ENCODE measurements at places on chromosomes 7 and 10.

DNA sequence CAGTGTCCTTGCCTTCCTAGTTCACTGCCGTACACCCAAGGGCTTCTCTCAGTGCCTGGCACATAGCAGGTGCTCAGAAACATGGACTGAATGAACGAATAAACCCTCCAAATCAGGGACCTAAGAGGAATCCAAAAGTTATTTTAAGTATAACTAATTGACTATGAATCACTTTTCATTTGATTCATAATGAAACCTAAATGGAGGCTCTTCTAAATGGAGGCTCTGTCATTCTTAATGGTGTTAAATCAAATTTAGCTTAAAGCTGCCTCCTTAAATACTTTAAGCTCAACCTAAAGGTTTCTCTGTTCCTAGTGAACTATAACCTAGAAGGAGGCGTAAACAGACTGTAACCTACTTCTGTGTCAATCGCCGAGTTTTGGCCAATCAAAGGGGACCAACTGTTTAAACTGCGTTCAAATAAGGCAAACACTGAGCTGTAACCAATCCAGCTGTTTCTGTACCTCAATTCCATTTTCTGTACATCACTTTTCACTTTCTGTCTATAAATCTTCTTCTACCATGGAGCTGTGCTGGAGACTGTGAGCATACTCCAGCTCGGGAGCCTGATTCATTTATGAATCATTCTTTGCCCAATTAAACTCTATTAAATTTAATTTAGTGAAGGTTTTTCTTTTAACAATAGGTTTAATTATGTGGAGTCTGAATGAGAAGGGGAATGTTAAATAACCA is 11.0 kb downstream of the PYROXD2 start:
- DNase-seq = no peak

GRCh38 chr7:158396301-158396905 is 191.2 kb downstream of the PTPRN2 start:
- DNase-seq = no peak

GRCh38 chr7:112134039-112134438 is 72.2 kb downstream of the DOCK4 start:
- no peak for DNase-seq

GRCh38 chr10:107284187-107284586 is 119.7 kb upstream of the SORCS1 start:
- no peak for DNase-seq

GRCh38 chr10:80177781-80178636 is 27.3 kb downstream of the ANXA11 start:
- DNase-seq = no peak

GRCh38 chr10:52961323-52961722 is 188.7 kb upstream of the MBL2 start:
- no peak for DNase-seq

- DNase-seq = no peak
Measured at GRCh38 chr7:104106108-104106905, 101.5 kb downstream of the ORC5 start.

GRCh38 chr10:86703176-86703575 is 34.9 kb downstream of the LDB3 start:
- no peak for DNase-seq

- no peak for DNase-seq
Measured at GRCh38 chr10:85993140-85993539, 373.5 kb downstream of the GRID1 start.

- no peak for DNase-seq
Measured at GRCh38 chr7:106795877-106796231, 69.2 kb upstream of the PIK3CG start.

DNA sequence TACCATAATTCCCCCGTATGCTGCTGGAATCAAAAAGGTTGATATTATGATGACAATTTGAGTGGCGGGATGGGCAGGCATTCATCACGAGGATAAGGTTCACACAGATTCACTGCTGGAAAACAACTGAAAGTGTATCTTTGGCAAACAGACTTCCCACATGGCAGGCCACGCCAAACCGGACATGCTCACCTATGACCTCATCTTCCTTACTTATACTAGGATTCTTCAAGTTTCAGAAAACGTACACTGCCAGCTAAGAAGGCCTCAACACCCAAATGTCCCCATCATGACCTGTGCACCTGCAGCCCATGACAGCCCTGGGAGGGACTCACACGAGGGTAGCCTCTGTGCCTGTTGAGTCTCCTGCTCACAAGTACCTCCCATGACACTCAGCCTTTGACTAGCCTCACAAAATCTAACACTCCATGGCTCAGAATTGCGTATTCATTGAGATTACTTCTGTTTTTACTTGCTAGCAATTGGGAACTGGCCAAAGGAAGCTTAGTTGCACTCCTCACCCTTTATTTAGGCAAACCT is 259.0 kb upstream of the GHITM start:
- DNase-seq = no peak

- DNase-seq = no peak
Measured at GRCh38 chr7:135980665-135981180, 3.6 kb upstream of the MTPN start.

DNA sequence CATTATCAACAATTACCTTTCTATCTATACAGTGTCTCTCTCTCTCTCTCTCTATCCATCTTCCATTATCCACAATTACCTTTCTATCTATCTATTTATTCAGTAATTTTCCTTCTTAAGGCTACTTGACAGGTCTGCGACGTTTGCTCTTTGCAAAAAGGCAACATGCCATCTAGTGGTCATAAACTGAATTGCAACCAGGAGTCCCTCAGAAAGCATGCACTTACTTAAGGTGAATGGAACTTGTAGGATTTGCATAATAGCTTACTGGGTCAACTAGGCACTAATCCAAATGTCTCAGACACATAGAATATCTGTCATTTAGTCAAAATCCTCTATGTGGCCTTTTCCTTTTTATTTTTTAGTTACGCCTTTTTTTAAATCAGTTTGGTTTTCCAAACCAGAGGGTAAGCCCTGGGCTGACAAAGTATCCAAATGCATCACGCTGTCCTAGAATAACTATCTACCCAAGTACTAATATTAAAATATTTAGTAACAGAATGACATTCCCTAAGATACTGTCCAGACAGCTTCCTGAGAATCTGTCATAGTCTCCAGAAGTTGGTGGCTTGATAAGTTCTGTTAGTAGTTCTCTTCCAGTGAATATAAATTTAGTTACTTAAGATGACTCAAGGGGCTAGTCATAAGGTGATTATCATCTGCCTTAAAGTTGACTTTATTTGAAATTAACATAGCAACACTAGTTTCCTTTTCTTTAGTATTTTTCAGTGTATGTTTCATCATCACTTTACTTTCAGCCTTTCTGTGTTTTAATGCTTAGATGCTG is 208.3 kb downstream of the PPP1R3A start:
- DNase-seq = peak; percentile 75

DNA sequence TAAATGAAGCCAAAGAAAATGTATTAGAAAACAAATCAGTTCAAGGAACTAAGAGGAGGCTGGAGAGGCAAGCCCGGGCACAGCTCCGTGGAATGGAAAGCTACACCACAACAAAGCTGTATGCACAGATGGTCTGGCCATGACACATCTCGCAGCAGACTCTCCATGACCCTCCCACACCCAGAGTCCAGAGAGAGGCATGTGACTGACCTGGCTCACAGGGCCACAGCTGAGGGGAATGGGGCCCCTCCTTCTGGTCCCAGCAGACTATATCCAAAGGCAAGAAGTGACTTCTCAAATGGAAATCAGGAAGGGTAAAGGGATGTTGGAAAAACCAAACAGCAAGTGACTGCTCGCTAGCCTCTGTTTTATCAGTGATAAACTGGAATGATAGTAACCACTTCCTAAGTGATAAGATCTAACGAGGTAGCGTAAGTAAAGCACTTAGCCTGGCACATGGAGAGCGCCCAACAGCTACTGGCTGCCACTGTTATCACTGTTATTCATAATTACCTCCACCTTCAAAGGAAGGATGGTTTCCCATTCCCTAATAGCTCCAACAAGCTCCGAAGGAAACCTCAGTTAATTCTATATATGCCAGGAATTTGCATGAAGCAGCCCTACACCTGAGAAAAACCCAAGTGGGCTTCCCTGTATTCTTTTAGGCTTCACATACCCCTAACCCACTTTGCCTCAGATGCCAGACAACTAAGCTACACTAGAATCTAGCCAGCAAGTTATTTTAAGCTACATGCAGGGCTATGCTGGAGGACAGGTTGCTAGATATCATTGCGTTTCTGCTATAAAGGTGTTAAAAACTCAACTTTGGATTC is 8.4 kb downstream of the OSBPL3 start:
- no peak for DNase-seq

GRCh38 chr7:68203251-68203650 is 1206.6 kb downstream of the TYW1 start:
- no peak for DNase-seq

DNA sequence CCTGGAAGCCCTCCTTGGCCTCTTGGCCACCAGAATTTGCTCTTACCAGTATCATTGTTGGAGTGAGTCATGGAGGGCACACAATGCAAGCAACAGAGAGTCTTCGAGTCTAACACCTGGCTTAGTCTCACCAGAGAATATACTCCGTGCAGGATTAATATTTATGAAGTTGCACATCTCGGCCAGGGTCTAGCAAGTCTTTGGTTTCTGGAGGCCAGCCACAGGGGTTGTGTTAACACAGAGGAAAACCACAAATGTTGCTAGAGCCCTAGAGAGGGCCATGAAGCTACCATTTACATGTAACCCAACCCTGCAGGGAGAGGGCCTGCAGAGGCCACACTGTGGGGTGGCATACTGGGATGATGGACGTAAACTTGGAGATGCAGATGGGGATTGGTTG is 71.8 kb downstream of the MTPN start:
- no peak for DNase-seq

DNA sequence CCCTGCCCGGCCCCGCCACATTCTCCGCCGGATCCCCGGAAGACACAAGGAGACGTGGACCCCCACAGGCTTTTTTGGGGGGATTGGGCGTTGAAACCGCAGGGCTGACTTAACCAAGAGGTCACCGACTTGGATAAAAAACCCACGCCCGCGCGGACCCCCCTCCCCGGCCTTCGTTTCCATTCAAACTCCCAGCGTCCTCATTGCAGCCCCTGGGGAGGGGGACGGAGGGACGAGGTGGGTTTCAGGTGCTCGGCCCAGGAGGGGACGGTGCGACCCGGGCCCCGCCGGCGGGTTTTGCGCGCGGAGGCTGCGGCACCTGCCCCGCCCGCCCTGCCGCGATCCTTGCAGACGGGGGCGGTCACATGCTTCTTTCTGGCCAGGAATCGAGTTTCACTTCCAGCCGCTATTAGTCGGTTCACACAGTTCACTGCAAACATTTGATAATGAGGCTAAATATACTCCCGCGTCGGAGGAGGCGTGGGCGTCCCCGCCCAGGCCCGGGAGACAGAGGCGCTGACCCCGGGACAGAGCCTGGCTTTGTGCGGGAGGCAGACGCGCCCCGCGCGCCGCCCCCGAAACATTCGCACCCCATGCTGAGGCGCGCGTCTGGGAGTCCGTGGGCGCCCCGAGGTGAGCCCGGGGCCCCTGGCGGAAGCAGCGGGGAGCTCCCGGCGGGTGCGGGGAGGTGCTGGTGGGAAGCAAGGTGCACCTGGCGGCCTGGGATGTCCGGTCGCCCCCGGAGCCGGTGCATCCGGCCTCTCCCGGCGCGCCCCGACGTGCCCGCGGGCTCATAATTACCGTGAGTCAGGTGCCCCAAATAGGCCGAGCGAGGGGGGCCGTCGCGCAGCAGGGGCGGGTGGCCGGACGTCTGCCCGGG is 2.7 kb upstream of the PDGFA start:
- no peak for DNase-seq

GRCh38 chr7:3065724-3066143 is 22.1 kb upstream of the CARD11 start:
- peak; percentile 36 for DNase-seq

- DNase-seq = no peak
Measured at GRCh38 chr10:56836659-56837058, 475.6 kb upstream of the ZWINT start.

GRCh38 chr7:50310361-50310760 is 5.8 kb downstream of the IKZF1 start:
- no peak for DNase-seq

DNA sequence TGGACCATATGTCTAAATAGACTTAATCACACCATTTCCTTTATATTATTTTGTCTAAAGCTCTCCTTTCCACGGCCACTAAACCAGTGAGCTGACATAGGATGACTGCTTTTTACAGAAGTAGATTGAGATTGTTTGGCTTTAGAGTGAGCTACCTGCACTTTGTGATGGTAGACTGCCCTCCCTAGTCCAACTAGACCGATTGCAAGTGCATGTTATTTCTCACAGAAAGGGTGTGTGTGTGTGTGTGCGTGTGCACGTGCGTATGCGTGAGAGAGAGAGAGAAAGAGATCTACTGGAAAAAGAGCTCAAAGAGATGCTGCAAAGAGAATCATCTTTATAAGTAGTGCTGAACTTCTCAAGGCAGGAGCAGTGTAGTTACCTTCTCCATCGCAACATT is 60.7 kb downstream of the VCL start:
- DNase-seq = no peak

DNA sequence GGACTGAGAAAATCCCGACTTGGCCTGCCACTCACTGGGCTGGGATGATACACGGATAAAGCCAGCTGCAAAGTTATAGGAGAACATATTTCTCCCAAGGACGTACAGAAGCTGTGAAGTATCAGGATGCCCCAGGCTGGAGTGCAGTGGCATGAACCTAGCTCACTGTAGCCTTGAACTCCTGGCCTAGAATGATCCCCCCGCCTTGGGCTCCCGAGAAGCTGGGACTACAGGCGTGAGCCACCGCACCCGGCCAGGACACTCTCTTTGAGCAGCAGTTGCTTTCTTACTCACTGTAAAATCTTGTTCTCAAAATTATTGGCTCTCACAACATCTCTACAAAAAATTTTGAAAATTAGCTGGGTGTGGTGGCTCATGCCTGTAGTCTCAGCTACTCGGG is 50.4 kb downstream of the CLEC2L start:
- no peak for DNase-seq

GRCh38 chr10:67697724-67698131 is 1.7 kb upstream of the CTNNA3 start:
- peak; percentile 4 for DNase-seq

DNA sequence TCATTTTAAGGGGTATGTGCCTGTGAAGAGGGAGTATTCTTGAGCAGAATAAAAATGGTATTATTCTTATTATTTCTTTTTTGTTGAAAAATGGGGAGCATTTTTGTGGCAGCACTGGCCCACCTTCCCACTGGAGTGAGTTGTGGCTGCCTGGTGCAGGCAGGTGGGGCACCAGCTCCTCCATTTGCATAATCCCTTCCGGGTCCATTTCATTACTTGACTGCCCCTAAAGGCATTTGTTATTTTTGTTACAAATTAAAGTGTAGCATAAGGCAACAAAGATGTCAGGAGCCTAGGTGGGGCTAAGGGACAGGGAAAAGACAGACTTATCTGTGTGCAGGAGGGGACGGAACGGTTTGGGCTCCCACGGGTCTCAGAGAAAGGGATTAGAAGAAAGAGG is 26.8 kb downstream of the GOLGA7B start:
- DNase-seq = no peak

- DNase-seq = no peak
Measured at GRCh38 chr7:20561908-20562307, 53.6 kb upstream of the ABCB5 start.
